ENCODE measurements at places on chromosomes 7 and 10. TPM values are rescaled to one million over a fixed set of nuclear protein-coding genes. Genes with fewer than 3 reads are reported as not detected.
A peak's percentile ranks its signal among the peaks of the same experiment; 100 is the strongest.

GRCh38 chr10:112402917-112403316 lies 29.0 kb downstream of the ACSL5 start:
- DNase-seq = no peak

GRCh38 chr10:29559996-29560395 lies 74.8 kb downstream of the SVIL start:
- no peak for DNase-seq

DNA sequence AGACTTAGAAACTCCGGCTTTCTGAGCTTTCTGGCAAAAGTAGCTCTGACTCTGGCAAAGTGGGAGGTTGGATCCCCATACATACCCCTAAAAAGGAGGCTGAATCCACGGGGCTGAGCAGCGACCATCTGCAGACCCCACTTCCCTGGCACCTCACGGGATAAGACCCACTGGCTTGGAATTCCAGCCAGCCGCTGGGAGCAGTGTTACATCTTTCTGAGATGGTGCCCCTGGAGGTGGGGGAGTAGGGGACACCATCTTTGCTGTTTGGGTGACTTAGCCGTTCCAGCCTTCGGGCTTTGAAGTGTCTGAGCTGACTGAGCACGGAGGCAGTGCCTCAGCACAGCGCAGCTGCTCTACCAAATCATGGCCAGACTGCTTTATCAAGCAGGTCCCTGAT lies 45.0 kb upstream of the GRM3 start:
- DNase-seq = no peak

GRCh38 chr7:17146621-17147020 lies 151.8 kb upstream of the AHR start:
- DNase-seq = no peak

GRCh38 chr7:82506702-82507101 lies 63.1 kb upstream of the CACNA2D1 start:
- DNase-seq = no peak

- DNase-seq = no peak
Observed at GRCh38 chr10:31011665-31012022, 20.0 kb downstream of the ZNF438 start.

- no peak for DNase-seq
Observed at GRCh38 chr10:83222832-83223742, 916.2 kb upstream of the GHITM start.

DNA sequence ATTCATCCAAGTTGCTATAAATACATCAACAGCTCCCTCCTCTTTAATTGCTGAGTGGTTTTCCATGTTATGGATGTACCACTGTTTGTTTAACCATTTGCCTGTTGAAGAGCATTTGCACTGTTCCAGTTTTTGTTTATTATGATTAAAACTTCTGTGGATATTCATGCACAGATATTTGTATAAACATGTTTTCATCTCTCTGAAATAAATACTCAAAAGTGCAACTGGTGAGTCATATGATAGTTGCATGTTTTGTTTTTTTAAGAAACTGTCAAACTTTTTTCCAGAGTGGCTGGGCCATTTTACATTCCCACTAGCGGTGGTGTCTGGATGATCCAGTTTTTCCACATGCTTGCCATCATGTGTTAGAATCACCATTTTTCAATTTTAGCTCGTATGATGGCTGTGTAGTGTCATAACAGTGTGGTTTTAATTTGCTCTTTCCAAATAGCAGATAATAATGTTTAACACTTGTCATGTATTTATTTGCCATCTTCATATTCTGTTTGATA lies 33.6 kb downstream of the MEOX2 start:
- no peak for DNase-seq

- DNase-seq = peak; percentile 54
Observed at GRCh38 chr10:125770844-125771243, 4.8 kb downstream of the MMP21 start.

DNA sequence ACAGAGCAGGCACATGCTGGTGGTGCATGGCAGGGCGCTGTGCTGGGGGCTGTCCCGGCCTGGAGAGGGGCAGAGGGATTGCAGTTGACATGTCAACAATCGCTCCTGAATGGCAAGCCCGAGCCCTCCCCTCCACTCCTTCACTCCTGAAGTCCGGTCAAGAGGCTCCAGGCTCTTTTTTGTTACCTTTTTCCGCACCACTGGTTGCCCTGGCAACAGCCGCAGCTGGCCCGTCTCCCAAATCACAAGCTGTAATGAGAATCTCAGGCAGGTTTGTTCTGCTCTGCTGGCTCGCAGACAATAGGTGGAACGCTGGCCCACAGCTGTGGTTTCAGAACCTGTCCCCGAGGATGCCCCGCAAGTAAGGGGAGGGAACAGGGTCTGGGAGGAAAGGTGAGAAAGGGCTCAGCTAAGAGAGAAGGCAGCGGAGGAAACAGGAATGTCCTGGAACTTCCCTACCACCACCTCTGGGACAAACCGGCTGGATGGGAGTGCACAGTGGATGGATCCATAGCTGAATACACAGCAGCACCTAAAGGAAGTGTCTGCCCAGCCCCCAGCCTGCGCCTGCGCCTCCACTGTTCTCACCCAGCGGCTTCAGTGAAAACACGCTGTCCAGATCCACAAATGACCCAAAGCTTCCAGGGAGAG lies 58.9 kb downstream of the CALML3 start:
- no peak for DNase-seq

GRCh38 chr10:34033078-34033477 lies 698.6 kb upstream of the NRP1 start:
- no peak for DNase-seq

GRCh38 chr7:55494951-55495350 lies 77.4 kb downstream of the VOPP1 start:
- DNase-seq = peak; percentile 63

- DNase-seq = no peak
Observed at GRCh38 chr7:98619450-98620321, 2.6 kb downstream of the NPTX2 start.

- DNase-seq = no peak
Observed at GRCh38 chr10:44517635-44518034, 132.7 kb upstream of the CXCL12 start.

- no peak for DNase-seq
Observed at GRCh38 chr10:60123668-60124067, 217.3 kb upstream of the CCDC6 start.

DNA sequence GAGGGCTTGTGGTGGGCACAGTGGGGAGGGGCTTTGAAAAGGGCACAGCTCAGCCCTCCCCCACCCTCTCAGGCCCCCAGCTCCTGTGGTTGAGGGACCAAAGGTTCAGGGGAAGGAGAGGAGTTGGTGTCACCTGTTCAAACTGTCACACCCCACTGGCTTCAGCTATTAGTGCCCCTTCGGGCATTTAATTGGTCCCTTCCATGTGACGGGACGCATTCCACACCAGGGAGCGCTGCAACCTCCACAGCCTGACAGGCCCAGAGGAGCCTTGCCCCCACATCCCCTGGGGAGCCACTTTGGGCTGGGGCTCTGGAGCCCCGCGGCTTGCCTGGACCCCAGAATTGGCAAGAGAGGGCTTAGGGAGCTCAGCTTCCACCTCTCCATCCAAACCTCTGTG lies 75.7 kb downstream of the C10orf105 start:
- no peak for DNase-seq

SRGN gene
- 52.1 TPM for total RNA-seq

GARIN1A gene
- 2.4 TPM for total RNA-seq

ECD gene
- total RNA-seq = 17.0 TPM

HDAC9 gene
- total RNA-seq = 87.5 TPM

MEOX2 gene
- 6.9 TPM for total RNA-seq

FAM13C gene
- total RNA-seq = 7.5 TPM
